Foreskin fibroblast (primary cell): ENCODE measurements at places on chromosomes 13 and 19.

- DNase-seq = no peak
Observed at GRCh38 chr13:97279913-97280312, 57.8 kb downstream of the MBNL2 start.

DNA sequence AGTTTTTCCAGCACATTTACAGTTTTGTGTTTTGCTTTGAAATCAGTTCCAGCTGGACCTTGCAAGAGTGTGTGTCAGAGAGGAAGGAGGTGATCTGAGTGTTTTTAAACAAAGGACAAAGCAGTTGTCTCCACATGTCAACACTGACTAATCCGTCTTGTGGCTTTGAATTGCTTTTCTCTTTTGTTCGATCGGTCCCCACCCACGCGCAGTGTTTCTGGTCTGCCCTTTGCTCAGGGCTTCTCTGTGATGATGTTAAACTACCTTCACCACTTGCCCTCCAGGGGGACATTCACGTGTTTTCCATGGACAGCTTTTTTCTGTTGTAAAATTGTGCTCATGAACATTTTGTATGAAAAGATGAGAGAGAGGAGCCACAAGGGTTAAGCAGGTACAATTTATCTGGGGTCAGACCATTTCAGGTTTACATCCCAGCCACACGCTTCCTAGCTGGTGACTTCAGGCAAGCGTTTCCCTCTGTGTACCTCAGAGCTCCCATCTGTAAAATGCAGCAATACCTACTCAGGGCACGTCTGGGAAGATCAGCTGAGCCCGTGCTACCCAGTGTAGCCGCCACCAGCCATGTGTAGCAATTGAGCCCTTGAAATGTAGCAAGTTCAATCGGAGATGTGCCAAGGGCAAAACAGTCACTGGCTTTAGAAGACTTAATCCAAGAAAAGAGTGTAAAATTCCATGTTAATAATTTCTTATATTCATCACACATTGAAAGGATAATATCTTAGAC, 13.5 kb upstream of the PLA2G4C start:
- peak; percentile 89 for DNase-seq

DNA sequence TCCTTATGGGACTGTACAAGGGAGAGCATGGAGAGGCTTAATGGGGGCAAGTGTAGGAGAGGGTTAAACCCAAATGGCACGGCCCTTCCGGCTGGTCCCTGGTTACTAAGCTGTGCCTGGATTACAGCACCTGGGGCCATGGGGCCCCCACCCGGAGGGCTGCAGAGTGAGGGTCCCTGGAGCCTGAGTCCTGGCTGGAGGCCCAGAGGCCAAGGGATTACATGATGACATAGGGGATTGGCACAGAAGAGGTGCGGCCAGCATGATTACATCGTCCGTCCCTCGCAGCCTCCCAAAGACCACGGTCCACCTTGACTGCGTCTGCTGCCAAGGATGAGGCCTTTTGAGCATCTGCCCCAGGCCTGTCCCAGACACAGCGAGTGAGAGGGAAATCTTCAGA, 149.4 kb downstream of the URI1 start:
- no peak for DNase-seq

DNA sequence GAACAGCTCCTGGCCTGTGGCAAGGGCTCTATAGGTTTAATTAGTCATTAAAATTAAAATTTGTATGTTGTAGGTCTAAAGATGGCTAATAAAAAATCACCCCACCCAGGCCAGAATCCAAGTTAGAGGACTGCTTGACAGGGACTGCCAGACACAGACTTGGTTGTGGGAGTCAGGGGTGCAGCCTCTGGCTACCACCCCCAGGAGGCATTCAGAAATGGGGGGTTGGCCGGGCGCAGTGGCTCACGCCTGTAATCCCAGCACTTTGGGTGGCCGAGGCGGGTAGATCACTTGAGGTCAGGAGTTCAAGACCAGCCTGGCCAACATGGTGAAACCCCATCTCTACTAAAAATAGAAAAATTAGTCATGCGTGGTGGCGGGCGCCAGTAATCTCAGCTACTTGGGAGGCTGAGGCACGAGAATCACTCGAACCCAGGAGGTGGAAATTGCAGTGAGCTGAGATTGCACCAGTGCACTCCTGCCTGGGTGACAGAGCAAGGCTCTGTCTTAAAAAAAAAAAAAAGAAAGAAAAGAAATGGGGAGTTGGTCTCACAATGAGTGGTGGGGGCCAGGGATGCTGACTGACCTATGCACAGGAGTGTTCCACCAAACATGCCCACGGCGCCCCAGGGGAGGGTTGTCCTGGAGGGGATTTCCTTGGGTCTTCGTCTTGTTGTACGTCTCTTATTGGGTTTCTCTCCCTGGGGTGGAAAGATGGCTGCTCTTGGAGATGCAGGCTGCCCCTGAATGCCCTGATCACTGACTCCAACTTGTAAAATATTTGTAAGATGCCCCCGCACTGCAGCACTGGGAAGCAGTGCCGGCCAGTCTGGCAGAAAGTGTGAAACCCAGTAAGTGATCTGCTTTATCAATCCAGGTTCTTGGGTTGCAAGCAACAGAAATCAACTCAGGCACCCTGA, 68.8 kb downstream of the SIPA1L3 start:
- no peak for DNase-seq

DNA sequence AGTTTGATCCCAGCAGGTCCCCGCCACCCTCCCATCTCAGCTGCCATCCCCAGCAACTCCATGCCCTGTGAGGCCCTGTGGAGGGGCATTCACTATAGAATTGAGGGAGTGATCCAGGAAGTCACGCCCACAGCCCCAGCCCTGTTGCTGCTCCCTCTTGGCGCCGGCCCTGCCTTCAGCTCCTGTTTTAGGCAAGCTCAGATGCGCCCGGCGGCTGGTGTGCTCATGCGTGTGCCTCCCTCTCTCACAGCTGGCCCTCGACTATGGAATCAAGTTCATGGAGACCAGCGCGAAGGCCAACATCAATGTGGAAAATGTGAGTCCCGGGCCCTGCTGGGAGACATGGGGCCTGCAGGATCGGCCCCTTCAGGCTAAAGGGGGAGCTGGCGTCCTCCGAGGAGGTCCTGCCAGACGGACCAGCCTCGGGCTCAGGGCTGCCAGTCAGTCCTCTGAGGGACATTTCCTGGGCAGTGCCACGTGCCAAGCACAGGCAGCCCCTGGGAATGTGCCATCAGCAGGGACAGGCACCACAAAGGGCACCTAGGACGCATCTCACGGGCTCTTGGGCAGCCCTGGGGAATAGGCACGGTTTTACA, 15.6 kb upstream of the HSH2D start:
- no peak for DNase-seq

- no peak for DNase-seq
Observed at GRCh38 chr13:104694397-104694796, 1628.2 kb upstream of the SLC10A2 start.

DNA sequence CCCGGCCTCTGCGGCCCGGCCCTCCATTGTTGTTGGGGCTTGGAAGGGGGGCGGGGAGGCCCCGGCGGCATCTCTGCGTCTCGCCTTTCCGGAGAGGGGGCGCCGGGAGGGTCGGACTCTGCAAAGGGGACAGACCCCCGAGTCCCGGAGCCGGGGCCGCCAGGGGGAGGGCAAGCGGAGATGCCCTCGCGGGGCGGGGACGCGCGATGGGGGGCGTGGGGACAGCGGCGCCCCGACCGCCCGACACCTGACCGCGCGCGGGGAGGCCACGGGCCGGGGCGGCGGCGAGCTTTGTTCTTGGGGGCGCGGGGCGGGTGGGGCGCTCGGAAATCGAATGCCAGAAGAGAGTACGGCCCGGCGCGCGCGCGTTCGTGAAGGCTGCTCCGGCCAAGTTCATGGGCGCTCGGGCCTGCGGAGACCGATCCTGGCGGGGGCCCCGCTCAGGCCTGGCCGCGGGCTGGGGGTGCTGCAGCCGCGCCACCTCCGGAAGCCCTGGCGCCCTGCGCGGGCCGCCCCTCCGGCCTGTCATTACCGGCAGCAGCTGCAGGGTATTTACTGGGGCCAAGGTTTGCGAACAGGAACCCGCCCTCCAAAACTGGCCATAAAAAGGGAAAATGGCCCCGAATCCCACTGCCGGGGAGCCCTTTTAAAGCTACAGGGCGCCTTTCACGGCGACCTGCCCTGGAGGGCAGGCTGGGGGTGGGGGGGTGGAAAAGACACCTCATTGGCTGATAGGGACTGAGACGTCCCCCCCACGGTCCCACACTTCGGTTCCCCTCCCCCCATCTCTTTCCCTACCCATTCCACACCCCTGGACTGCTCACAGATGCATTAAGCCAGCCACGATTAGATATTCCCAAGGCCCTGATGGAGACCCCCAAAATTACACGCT, 11.1 kb upstream of the NANOS3 start:
- DNase-seq = no peak

DNA sequence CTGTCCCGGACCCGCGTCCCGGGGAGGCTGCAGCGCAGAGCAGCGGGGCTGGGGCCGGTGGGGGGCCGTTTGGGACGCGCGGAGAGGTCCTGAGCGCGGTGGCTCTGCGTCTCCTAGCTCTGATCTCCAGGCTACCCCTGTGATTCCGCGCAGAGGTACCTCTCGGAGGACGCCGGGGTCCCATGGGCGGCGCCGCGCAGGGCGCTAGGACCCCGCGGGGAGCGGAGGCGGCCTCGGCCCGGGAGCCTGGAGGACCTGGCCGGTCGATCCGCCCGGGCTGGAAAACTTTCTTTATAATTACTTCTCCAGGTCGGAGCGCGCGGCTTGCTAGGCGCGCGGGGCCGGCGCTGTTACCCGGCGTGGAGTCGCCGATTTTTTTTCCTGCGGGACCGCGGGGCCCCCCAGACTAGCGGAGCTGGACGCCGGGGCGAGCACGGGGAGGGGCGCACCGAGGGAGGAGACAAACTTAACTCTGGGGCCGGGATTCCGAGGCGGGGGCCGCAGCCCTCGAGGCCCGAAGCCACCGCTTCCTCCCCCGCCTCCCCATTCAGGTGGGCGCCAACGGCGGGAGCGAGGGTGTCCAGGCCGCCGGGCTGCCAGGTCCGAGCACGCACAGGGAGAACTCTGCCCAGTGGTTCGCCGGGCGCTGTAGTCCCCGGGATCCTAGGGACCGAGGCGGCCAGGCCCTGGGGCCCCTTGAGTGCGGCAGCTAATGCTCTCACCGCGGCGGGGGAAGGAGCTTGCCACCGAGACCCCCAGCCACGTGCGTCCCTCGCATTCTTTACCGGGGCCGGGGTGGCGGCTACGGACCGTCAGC, 848 bp upstream of the CEBPA start:
- DNase-seq = peak; percentile 55

DNA sequence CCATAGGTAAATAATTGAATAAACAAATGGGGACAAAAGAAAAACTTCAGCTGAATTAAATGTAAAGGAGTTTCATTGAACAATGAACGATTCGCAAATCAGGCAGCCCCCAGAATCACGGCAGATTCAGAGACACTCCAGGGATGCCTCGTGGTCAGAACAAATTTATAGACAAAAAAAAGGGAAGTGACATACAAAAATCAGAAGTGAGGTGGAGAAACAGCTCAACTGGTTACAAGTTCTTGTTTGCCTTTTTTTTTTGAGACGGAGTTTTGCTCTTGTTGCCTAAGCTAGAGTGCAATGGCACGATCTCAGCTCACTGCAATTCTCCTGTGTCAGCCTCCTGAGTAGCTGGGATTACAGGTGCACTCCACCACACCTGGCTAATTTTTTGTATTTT, 5.7 kb downstream of the ZNF566 start:
- no peak for DNase-seq

DNA sequence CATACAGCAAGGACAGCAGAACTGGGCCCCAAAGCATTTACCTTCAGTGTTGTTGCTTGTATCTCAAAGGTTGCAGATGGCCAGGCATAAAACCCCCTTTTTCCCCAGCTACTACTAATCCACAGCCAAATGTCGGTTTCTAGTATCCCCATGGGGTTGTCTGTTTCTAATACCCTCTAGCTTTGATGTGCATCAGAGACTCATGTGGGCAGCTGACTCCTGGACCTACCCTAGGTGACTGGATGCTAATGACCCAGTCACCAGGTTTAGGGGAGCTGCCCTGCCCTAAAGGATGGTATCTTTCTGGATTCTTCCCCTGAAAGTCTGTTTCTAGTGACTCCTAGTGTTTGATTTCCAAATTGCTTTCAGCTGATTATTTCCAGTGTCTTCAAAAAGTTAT, 23.9 kb downstream of the TJP3 start:
- DNase-seq = no peak

GRCh38 chr13:42814868-42815267, 33.5 kb downstream of the FAM216B start:
- peak; percentile 91 for DNase-seq

- DNase-seq = no peak
Observed at GRCh38 chr13:105200181-105200580, 1335.3 kb downstream of the EFNB2 start.

DNA sequence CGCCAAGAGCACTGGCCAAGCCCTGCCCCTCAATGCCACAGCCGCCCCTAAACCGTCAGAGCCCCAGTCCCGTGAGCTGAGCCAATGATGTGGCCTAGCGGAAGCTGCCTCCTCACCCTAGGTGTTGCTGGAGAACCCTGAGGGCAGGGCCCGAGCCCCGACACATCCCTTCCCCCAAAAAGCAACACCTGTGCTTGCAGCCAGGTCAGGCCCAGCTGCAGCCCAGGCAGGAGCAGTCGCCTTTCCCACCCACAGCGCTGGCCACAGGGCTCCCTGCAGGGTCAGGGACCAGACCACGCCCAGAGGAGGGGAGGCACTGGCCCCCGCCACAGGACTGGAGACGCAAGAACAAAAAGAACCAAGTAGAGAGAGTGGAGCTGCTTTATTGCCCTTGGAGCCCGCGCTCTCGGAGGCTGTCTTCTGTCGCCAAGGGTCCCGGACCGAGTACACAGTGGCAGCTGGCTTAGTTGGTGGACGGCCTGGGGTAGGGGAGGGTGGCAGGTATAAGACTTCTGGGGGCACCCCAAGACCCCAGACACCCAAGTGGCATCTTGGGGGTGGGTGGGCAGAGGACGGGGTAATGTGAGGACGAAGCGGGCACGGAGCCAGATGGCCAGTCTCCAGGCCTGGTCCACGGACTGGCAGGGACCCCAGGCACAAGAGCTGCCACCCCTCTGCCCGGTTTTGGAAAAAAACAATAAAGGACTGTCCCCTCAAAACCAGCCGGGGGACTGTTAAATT, 3.3 kb downstream of the P2RY11 start:
- DNase-seq = peak; percentile 33

- DNase-seq = no peak
Observed at GRCh38 chr13:101703838-101704237, 251.4 kb downstream of the ITGBL1 start.

GRCh38 chr19:8505680-8506401, 3.4 kb upstream of the PRAM1 start:
- peak; percentile 83 for DNase-seq

GRCh38 chr19:7326105-7326877, 22.4 kb upstream of the ARHGEF18 start:
- no peak for DNase-seq

GRCh38 chr19:42325896-42326771, 699 bp downstream of the MEGF8 start:
- no peak for DNase-seq

DNA sequence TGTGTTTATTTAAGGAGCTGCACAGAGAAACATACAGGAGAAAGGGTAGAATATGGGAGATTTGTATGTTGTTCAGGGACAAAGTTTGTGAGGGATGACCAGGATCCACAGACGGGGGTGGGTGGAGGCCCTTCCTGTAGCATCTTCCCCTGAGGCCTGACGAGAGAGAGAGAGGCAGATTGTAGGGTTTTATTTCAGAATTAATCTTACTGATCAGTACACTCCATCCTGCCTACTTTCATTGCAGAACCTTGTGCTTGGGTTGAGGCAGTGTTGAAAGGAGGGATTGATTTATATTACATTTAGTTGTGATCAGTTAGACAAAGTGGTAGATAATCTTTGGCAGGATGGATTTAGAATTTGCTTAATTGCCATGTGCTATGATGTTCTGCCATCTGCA, 39.6 kb downstream of the MTUS2 start:
- DNase-seq = no peak
